ENCODE measurements at places on chromosomes 6 and 20.

- no peak for DNase-seq
These were observed 252.0 kb downstream of the SOX4 start for GRCh38 chr6:21845439-21846140.

- no peak for DNase-seq
These were observed 12.9 kb downstream of the IPCEF1 start for GRCh38 chr6:154343473-154344308.

- DNase-seq, result no peak
These were observed 233.4 kb upstream of the FLRT3 start for GRCh38 chr20:14570811-14571210.

- DNase-seq, result no peak
These were observed 40.1 kb upstream of the ZBP1 start for GRCh38 chr20:57660181-57660921.

GRCh38 chr6:97322811-97323210, 39.8 kb upstream of the MMS22L start:
- no peak for DNase-seq

GRCh38 chr6:167152862-167153261, 4.9 kb downstream of the GPR31 start:
- no peak for DNase-seq

All from activated naive CD4-positive, alpha-beta T cell (primary cell).